SW 1271 (cell line): ENCODE measurements at places on chromosomes 12 and 14.

DNA sequence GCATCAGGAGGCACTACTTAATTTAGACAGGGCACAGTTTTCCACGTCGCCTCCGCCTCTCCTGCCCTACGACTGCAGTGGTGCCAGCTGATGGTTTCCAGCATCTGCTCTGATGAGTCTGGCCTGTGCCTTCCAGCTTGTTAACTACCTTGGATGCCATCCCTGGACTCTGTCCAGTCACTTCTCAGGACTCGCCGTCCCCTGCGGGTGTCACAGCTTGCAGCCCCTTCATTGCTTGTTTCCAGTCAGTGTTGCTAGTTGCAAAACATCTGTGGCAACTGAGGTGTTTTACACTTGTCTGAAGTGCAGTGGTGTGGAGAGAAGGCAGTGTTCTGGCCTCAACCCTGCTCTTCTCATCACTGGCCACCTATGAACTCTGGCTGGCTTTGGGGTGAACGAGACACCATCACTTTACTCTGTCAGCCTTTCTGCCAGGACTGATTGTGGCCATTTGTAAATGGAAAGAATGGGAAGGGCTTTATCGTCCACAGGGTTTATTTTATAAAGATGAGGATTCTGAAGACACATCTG, 8.3 kb downstream of the ADGRD1 start:
- no peak for DNase-seq

DNA sequence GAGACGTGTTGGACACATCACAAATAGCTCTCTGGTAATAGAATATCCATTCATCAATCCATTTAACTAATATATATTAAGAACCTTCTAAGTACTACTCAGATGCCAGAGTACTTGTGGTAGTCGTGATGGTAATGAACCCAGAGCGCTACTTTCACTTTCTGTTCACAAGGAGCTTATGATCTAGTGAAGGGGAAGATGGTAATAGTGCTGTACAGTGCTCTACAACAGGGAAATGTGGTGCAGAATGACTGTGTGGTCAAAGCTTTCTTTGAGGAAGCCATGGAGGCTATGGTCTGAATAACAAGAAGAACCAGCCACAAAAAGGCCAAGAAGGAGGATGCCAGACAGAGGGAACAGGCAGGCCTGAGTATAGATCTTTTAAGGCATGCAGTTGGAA, 212.0 kb downstream of the PTPRO start:
- DNase-seq: no peak

GRCh38 chr12:116710370-116711150, 27.3 kb downstream of the SPRING1 start:
- DNase-seq: no peak

DNA sequence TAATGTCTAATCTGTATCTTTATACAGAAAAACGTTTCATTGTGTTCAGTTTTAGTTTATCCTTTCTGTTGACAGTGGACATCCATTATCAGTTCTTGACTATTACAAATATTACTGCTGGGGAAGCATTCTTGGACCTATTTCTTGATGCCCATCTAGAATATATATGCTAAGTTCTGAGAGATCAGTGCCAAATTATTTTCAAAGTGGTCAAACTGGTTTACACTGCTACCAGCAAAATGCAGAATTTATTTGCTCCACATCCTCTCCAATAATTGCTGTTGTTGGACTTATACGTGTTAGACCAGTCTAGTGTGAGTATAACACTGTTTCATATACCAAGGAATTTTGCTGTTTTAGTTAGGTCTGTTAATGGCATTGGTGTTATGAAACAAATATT, 85.5 kb upstream of the TRAF3 start:
- DNase-seq: no peak

GRCh38 chr12:130016194-130016593, 112.4 kb upstream of the TMEM132D start:
- no peak for DNase-seq

GRCh38 chr12:94263011-94263811, 114.8 kb downstream of the PLXNC1 start:
- no peak for DNase-seq
